ENCODE measurements at places on chromosomes 4 and X.

GRCh38 chrX:375181-376036 lies 11.3 kb downstream of the PPP2R3B start:
- DNase-seq, result no peak

- DNase-seq, result no peak
These were observed 166.9 kb upstream of the PCDH10 start for GRCh38 chr4:132982151-132982550.

- no peak for DNase-seq
These were observed 11.5 kb upstream of the RNF212 start for GRCh38 chr4:1124818-1125217.

GRCh38 chr4:105305019-105305836 lies 158.6 kb downstream of the TET2 start:
- DNase-seq, result no peak

DNA sequence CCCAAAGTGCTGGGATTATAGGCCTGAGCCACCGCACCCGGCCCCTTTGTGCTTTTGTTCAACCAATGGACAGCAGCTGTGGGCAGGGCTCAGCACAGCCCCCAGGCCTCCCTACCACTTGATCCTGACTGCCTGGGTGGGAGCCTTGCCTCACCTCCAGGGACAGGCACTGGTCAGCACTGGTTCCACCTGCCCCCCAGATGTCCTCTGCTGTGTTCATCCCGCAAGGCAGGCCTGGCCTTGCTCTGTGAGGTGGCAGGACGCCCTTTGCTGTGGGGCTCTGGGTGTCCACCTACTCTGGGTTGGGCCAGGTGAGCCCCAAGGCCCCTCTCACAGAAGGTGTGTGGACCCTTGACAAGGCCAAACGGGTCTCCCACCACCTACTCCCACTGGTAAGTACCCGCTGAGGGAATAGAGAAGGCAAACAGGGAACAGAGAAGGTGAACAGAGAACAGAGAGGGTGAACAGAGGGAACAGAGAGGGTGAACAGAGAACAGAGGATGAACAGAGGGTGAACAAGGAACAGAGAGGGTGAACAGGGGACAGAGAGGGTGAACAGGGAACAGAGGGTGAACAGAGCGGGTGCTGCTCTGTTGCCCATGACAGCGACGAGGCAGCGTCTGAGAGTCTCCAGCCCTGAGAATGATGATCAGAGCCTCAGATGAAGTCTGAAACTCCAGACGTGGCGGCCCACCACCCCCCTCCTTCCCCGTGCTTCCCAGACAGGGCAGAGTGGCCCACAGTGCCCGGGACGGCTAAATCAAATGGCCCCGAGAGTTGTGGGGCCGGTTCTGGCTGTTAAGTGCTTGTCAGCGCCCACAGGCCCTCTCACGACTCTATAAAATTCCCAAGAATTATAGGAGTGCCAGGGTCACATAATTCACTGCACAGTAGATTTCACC lies 55.0 kb upstream of the NKX1-1 start:
- no peak for DNase-seq

DNA sequence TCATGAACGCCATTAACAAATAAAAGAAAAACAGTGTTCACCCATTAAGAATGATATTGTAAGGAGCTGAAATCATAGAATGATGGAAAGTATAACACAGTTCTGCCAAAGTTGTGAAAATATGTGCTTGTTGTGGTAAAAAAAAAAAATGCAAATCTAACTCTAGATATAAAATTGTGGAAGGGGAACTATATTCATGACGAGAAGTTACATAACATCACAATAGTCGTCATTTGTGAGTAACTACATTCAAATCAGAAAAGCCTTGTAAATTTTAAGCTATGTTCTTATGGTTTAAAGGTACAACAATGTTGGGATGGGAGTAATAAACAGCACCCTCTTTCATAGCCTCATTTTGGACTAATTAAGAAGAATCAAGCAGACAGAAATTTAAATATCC lies 57.6 kb upstream of the PRDM8 start:
- no peak for DNase-seq

- no peak for DNase-seq
These were observed 81.0 kb downstream of the SORBS2 start for GRCh38 chr4:185730849-185731608.

- no peak for DNase-seq
These were observed 15.3 kb upstream of the UBA1 start for GRCh38 chrX:47178337-47178736.

DNA sequence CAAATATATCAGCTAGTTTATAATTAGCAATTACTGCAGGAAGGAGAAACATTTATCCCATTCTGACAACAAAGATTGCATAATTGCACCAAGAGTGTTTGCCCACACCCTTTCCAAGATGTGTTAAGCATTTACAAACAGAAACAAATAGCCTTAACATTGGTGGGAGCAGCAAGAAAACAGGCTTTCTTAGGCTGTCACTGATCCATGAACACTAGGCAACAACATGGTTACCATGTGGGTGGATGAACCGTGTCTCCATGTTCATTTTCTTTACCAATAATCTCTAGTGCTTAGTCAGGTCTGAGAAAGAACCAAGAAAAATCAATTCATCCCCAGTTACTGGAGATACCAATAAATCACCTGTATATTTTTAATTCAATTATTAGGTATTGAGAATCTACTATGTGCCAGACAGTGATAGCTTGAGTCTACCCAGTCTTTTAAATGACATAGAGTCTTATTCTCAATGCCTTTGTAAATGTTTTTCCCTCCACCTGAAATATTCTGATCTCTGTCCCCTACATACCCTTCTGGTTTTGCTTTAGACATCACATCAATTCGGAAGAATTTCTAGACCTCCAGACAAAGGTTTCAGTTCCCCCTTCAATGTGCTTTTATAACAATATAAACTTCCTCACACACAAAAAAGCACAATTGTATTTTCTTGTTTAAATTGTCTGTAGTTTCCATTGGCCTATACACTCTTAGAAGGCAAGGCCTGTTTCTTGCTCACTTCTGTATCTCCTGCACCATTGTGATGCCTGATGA lies 286.6 kb downstream of the PPP1R2C start:
- no peak for DNase-seq

- DNase-seq, result no peak
These were observed 36.3 kb downstream of the MGARP start for GRCh38 chr4:139243448-139244365.

GRCh38 chr4:123471655-123472369 lies 75.2 kb downstream of the SPRY1 start:
- no peak for DNase-seq

DNA sequence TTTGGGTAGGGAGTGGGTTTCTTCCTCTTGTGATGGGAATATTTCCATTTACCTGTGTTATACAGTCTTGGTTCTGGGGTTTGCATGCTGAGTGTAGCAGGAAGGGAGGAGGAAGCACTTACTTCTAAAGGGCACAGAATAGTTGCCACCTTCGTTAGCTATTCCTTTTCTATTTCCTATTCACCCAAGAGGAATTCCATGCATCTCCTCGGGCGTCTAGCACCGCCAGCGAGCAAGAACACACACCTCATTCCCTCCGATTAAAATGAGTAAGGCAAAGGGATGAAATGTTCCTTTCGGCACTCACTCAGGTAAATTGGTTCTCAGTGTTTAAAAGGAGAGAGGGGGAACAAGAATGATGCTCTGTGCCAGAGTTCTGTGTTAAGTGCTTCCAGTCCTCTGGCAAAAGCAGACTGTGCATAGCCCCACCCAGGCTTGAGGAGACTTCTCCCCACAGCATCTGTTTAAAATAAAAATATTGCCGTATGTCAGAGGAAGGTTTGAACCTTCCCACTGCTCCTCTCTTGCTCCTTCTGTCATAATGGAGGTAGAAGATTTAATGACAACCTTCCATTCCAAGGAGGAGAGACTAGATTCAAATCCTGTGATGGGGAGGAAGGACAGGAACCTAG lies 351.4 kb downstream of the PTTG2 start:
- DNase-seq, result no peak

- no peak for DNase-seq
These were observed 205.3 kb upstream of the KLF8 start for GRCh38 chrX:56026815-56027214.

GRCh38 chrX:1167466-1167865 lies 45.0 kb downstream of the CRLF2 start:
- no peak for DNase-seq

GRCh38 chrX:120235284-120235683 lies 15.3 kb upstream of the ZBTB33 start:
- no peak for DNase-seq

DNA sequence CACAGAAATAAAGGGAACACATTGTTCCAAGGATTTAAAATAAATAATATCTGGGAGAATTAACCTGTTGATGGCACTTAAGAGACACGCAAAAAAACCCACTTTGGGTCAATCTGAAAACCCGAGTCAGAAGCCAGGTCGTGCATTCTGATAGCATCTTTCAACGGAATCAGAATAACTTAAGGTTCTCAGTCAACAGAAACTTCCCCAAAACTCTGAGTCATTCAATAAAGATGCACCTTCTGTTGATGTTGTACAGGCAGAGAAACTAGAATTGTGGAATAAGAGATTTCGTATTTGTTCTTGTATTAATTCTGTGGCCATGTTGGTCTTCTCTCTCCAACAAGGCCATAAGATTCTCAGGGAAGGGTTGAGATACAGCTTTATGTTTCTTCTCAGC lies 78.2 kb downstream of the MAOB start:
- DNase-seq, result no peak

DNA sequence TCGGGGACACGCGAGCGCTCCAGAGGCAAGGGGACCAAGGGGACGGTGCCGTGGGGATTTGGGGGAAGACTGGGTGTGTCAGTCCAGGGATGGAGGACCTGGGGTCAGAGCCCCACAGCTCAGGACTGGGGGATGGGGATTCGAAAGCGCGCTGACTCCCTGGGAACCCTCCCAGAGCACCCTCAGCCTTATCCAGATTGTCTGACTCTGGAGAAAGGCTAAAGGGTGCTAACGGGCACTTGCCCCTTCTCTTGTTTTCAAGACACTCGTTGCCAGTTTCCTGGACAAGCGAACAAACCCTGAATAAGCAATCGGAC lies 1.1 kb downstream of the DOCK11 start:
- no peak for DNase-seq

- DNase-seq, result no peak
These were observed 76.2 kb downstream of the ARHGEF9 start for GRCh38 chrX:63708801-63709200.

DNA sequence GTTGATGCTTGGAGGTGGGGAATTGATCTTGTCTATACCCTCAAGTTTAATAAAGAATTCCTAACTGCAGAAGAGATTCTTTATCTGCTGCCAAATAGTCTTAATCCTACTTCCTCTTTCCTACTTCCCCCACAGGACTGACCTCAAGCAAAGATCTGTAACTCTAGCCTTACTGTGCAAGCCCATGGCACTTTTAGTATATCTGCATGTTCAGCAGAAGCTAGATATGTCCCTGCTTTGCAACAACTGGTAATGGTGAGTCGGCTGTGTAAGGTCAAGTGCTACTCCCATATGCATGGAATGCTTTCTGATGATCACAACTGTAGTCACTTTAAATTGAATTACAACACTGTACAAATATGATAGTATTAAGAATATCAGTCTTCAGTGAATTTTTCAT lies 26.3 kb upstream of the PDS5A start:
- DNase-seq, result no peak

DNA sequence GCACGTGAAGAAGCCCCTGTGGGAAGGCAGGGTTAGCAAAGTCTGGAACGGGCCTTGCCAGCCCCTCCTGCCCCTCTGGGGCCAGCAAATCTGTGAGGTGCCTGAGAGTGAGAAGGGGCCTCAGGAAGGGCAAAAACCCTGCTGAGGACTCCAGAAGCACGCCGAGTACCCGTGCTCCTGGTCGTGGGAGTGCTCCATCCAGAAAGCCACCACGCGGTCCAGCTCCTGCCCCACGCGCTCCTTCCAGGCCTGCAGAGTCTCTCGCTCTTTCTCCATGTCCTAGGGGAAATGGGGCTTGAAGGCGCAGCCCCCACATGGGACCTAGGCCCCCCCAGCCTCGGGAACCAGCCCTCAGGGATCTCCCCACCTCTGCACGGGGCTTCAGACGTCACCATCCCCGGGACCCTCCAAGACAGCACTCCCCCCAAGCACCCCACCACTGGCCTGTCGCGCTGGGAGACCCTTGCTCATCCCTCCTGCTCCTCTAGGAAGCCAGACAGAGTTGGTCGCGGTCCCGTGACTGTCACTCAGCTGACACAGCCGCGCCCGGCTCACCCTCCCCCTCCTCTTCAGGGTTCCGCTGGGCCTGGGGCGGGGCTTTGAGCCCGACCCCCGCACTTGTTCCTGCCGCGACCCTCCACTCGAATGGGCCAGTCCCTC lies at the start of gene RENBP:
RENBP (minus strand) TSS at position 504 of the 660 bp plus-strand sequence; CDS start at position 471, 33 bp downstream.
- DNase-seq, result no peak

GRCh38 chrX:13142891-13143290 lies 98.5 kb upstream of the FAM9C start:
- no peak for DNase-seq

Data from activated CD4-positive, CD25-positive, alpha-beta regulatory T cell treated with anti-CD3 and anti-CD28 coated beads, Interleukin-2, amount 50 U/mL, for 16 hours (primary cell).